ENCODE measurements at places on chromosomes 7 and 10. TPM values are rescaled to one million over a fixed set of nuclear protein-coding genes. Genes with fewer than 3 reads are reported as not detected.

The HOXA5 gene
- not detected for total RNA-seq

The PPIF gene
- 33.8 TPM for total RNA-seq

The GSDME gene
- total RNA-seq, result 0.30 TPM

The CPEB3 gene
- 2.9 TPM for total RNA-seq

The FGF8 gene
- total RNA-seq, result not detected

The CEP55 gene
- not detected for total RNA-seq

The ZRANB1 gene
- total RNA-seq, result 24.8 TPM

The FKBP6 gene
- not detected for total RNA-seq

DNA sequence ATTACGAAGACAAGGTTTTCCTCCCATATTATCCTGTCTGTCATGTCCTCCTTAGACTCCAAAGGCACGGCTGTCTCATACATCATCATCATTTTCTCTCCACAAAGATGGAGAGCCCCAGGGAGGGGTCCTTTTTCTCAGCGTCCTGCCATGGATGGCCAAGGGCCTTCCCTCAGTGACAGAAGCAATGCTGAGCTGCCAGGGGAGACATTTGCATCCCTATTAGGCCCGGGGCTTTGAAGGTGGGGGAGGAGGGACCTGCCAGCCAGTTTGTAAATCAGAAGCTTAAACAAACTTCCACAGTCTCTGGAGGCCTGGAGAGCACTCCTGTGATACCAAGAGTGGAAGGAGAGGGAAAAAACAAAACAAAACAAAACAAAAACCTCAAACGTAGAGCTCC, 112.4 kb upstream of the ADO start:
- no peak overlapping the region for H3K4me3 ChIP-seq
- DNase-seq, result no peak
- H3K27me3 ChIP-seq, result no peaks in the 10 kb centered on the region
- peaks cover 18% of the 10 kb centered on the region for H3K4me1 ChIP-seq
- H3K27ac ChIP-seq, result no peak overlapping the region

DNA sequence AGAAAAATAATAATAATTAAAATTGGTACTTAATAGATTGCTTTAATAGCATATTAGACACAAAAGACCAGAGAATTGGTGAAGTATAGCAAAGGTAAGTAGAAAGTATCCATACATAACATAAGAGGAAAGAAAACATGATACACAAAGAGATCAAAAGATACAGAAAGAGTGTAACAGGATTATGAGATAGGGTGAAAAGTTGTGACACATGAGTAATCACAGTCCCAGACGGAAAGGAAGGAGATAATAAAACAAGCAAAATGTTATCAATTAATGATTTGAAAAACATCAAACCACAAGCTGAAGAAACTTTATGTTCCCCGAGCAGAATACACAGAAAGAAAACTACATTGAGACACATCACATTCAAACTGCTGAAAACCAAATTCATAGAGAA, 10.5 kb downstream of the TCAF1 start:
- no peak for DNase-seq
- H3K27me3 ChIP-seq, result peaks cover 14% of the 10 kb centered on the region
- no peak overlapping the region for H3K27ac ChIP-seq
- peaks cover 50% of the 10 kb centered on the region for H3K36me3 ChIP-seq
- peaks cover 6% of the 10 kb centered on the region for H3K4me1 ChIP-seq

DNA sequence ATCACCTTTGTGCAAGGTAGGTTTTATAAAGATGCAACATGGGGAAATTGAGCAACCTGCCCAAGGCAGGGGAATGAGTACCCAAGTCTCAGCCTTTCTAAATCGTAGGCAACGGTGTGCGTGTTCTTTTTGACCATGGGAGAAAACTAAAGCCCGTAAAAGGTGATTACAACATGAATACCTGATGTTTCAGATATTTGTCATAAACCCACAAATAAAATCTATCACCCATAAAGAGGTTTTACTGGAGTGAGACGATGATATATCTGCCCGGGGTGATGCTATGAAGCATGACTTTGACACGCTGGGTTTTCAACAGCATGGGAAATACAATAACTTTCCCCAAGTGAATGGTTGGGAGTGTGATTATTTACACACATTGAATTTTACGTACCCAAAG, 406.3 kb upstream of the KLF6 start:
- H3K27me3 ChIP-seq, result no peaks in the 10 kb centered on the region
- DNase-seq, result no peak
- no peak overlapping the region for H3K27ac ChIP-seq
- H3K36me3 ChIP-seq, result no peaks in the 10 kb centered on the region
- H3K4me3 ChIP-seq, result no peak overlapping the region

- no peak overlapping the region for H3K4me3 ChIP-seq
- H3K4me1 ChIP-seq, result no peaks in the 10 kb centered on the region
- no peak overlapping the region for H3K27ac ChIP-seq
- no peaks in the 10 kb centered on the region for H3K27me3 ChIP-seq
Observed at GRCh38 chr7:27941522-27941921, 201.6 kb downstream of the TAX1BP1 start.

- no peaks in the 10 kb centered on the region for H3K4me1 ChIP-seq
- H3K27me3 ChIP-seq, result peaks cover 16% of the 10 kb centered on the region
- no peak overlapping the region for H3K4me3 ChIP-seq
- no peaks in the 10 kb centered on the region for H3K36me3 ChIP-seq
- peak; percentile 66 for DNase-seq
- no peak overlapping the region for H3K27ac ChIP-seq
Observed at GRCh38 chr10:120336911-120337540, 120.0 kb upstream of the PLPP4 start.

GRCh38 chr10:78044699-78045098, 11.0 kb downstream of the RPS24 start:
- H3K4me1 ChIP-seq, result peaks cover 47% of the 10 kb centered on the region
- peaks cover 43% of the 10 kb centered on the region for H3K36me3 ChIP-seq
- H3K27ac ChIP-seq, result no peak overlapping the region

- peaks cover 20% of the 10 kb centered on the region for H3K4me1 ChIP-seq
- peak overlapping the region; percentile 82 for H3K27ac ChIP-seq
- no peaks in the 10 kb centered on the region for H3K36me3 ChIP-seq
- DNase-seq, result peak; percentile 9
- peaks cover 4% of the 10 kb centered on the region for H3K27me3 ChIP-seq
- H3K4me3 ChIP-seq, result peak overlapping the region; percentile 80
Observed at GRCh38 chr7:92837000-92837749, 802 bp upstream of the CDK6 start.

DNA sequence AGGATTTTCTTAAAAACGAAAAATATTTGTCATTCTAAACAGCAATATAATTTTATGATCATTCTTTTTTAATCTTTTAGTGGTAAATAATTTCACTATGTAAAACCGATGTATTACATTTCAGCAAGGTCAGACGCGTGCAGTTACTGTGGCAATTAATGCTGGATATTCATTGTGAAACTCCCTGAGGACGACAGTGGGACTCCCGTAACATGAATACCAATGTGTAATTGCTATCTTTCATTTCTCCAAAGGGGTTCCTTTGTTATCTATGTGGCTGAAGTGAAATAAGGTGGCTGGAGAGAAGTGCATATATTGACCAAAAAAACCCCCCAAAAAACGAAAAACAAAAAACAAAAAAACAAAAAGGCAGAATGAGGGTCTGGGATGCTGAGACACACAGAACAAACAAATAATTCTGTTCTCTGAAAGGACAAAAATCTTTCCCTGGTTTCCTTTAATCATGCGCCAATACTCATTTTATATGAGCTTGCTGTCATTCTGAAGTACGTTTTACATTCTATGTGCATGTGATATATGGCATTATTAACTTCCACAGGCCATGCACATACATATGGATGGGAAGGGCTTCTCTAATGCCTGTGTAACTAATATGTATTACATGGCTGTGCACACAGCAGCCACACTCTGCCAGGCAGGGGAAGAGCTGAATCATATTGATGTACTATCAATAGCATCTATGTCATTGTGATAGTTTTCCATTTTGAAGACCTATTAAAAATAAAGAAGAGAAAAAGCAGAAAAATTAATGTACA, 161.4 kb downstream of the RAPGEF5 start:
- no peaks in the 10 kb centered on the region for H3K4me1 ChIP-seq
- DNase-seq, result no peak
- H3K4me3 ChIP-seq, result no peak overlapping the region
- H3K36me3 ChIP-seq, result no peaks in the 10 kb centered on the region

Measured in naive thymus-derived CD8-positive, alpha-beta T cell (primary cell).